Activated CD4-positive, alpha-beta T cell treated with anti-CD3 and anti-CD28 coated beads for 24 hours (primary cell): ENCODE measurements at places on chromosomes 5 and 9.

GRCh38 chr9:37937366-37937765, 33.4 kb upstream of the SLC25A51 start:
- no peak for DNase-seq

GRCh38 chr5:53071738-53072137, 37.8 kb downstream of the MOCS2 start:
- no peak for DNase-seq

DNA sequence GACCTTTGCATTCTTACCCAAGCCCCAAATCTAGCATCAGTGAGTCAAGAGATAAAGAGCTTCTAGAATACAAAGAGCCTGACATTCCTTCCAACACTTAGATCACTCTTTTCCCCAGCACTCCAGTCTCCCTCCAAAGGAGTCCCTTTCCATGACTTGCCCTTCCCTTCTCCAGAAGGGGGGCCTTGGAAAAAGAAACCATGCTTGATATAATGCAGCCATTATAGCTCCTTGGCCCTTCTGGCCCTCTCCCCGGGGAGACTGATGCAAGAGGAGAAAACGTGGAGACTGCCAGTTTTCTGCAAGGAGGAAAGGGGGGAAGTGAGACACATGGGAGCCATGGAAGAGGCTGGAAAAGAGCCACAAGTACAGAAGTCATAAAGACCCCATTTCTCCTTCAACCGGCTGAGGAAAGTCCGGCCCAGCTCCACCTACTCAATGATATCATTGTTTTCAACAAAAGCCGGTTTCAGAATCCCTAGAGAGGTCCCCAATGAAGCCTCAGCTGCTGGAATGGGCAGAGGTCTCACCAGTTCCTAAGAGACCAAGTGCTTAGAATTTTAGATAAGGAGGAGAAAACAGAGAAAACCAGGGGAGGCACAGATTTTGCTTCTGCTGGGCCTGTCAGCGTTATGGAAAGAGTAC, 29.0 kb downstream of the ADAM19 start:
- DNase-seq = no peak

- no peak for DNase-seq
Observed at GRCh38 chr9:73165911-73166310, 14.2 kb downstream of the ANXA1 start.

GRCh38 chr9:107390778-107391177, 98.8 kb downstream of the KLF4 start:
- DNase-seq = no peak

GRCh38 chr5:1878050-1878849, 4.5 kb downstream of the IRX4 start:
- DNase-seq = no peak

DNA sequence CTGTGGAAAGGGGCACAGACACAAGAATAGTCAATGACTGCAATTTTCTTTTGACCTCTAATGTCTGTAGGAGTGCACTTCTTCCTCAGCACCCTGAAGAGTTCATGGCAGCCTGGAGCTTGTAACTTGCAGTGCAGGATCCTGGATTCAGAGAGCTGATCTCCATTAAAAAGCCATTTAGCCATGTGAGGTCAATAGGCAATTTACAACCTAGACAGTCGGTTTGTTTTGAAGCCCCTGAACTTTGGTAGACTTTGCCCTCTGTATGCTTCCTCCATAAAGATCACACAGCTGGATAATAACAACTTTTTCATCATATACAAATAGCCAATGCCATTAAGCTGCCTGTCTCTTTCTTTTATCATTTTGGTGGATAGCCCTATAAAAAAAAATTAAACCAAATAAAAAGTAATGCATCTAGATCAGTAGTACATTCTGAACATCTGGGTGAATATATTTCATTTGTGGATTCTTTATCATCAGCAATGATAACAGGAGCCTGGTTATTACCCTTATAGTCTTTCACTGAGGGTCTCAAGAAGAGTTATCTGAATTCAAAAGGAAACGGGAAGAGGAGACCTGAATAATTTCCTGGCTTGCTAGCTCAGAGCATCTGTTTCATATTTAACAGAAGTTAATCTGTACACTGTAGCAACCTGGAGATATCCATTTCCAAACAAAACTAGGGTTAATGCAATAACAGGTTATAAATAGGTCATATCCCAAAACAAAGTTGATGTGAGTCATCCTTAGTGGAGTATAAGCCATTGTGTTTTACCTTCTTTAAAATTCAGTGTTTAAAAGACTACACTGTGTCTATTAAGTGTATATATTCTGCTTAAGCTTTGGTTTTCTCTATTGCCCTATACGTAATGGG, 193.8 kb upstream of the ACTBL2 start:
- no peak for DNase-seq

- no peak for DNase-seq
Observed at GRCh38 chr5:102596113-102596512, 97.3 kb upstream of the SLCO6A1 start.

- no peak for DNase-seq
Observed at GRCh38 chr9:94911211-94911610, 184.7 kb downstream of the AOPEP start.

GRCh38 chr9:13351778-13352386, 72.4 kb upstream of the MPDZ start:
- DNase-seq = no peak

GRCh38 chr5:164357395-164358033, 852.1 kb downstream of the MAT2B start:
- DNase-seq = no peak

GRCh38 chr9:128092199-128092977, 24.4 kb downstream of the SLC25A25 start:
- no peak for DNase-seq

DNA sequence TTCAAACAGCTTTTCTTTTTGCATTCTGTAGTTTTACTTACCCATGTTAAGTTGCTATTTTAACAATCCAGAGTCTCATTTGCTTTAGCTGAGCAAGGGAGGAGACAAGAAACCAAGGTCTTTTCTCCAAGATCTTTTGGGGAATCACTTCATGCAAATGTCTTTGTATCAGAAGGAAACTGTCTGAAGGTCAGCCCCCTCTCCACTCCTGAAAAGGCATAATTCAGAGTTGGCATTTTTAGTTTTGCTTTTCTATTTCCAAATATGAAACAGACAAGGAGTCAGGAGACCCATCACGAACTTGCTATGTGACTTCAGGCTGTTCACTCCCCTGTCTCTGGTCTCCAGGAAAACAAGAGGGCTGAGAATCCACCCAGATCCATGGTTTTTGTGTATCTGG, 12.3 kb upstream of the TNFSF15 start:
- no peak for DNase-seq

GRCh38 chr5:57495285-57496086, 12.9 kb upstream of the ACTBL2 start:
- DNase-seq = no peak

- no peak for DNase-seq
Observed at GRCh38 chr9:93974151-93974550, 19.0 kb upstream of the BARX1 start.

DNA sequence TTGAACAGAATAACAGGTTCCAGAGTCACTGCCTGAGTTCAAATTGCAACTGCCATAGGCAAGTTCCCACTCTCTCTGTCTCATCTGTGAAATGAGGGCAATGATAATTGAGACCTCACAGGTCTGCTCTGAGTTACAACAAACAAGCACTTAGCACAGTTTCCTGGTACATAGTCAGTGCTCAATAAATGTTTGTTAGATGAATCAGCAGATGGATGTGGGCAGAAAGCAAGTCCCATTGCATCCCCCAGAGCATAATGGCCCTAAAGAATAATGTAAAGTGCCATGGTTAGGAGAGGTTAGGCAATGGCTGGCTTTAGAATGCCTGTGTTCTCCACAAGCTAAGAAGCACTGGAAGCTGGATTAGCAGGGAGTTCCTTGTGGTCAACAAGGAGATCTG, 136.5 kb upstream of the LARP1 start:
- DNase-seq = no peak

DNA sequence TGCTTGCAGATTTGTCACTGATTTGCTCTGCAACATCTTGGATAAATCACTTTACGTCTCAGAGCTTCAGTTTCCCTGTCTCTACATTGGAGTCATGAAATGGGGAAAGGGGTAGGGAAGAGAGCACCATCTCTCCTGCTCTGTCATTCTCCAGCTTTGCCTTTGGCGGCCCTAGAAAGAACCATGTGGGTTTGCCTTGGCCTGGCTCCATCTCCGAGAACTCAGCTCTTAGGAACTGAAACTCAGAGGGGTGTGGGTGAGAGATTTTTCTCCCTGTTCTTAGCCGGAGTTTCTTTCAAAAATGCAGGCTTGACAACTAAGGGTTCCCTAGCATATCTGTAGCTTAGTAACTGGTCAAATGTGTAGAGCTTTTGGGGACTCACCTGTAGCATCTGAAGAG, 123.5 kb downstream of the SMARCA2 start:
- no peak for DNase-seq

GRCh38 chr9:126329476-126330275, 3.0 kb downstream of the MVB12B start:
- DNase-seq = no peak

DNA sequence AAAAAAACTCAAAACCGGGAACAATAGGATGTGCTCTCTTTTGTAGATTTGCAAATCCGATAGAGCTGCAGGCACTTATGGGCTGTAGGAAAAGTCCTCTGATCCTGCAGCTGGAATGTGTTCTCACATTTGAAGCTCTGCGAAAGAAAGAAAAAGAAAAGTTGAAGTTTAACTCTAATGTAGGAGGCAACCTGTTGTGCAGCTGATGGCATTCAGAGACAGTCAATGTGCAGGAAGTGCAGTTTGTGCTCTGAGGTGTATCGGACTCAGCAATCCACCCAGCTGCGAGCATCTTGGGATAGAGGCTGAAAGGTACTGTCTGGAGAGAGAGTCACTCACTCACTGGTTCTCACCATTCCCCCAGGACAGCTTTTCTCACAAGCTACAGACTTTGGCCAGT, 339.2 kb downstream of the AGTPBP1 start:
- DNase-seq = no peak

- no peak for DNase-seq
Observed at GRCh38 chr9:1460143-1460769, 410.1 kb downstream of the DMRT2 start.

DNA sequence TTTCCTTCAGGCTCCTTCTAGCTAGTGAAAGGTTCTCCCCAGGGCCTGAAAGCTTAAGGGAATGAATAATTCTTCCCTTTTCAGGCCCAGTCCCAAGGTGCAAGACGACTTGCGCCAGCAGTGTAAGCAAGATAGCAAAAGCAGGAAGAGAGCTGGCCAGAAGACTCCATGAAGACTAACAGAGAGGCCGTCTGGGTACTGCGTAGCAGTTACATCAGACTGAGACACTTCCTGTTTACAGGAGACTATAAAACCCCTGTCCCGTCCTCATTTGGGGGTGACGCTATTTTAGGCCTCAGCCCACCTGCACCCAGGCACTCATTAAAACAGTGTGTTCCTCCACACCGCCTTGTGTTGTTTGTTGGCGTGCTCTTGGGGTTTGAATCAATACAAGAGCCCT, 90.7 kb upstream of the MOCS2 start:
- DNase-seq = no peak

DNA sequence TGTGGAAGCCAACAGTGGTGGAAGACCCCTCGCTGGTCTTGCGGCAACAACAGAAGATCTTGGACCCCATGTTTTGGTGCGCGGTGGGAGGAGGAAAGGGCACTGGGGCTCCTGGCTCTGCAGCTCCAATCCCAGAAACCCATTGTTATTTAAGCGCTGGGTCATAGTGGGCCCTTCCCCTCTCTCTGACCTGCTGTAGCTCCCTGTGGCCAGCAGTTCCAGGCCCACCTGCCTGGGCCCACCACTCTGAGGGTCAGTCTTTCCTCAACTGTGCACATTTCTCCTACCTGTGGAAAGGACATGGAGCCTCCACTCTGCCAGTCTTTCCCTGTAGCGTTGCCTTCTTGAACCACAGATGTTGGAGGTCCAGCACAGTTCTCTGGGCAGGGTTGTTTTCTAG, at the start of gene TEX53:
TEX53 (minus strand) TSS at position 101 of the 400 bp plus-strand sequence; CDS start at position 70, 31 bp downstream.
- DNase-seq = no peak
